ENCODE measurements at places on chromosomes 6 and 20.
A peak's percentile ranks its signal among the peaks of the same experiment; 100 is the strongest.

GRCh38 chr6:1504465-1504864 lies 105.2 kb upstream of the FOXC1 start:
- DNase-seq = no peak

DNA sequence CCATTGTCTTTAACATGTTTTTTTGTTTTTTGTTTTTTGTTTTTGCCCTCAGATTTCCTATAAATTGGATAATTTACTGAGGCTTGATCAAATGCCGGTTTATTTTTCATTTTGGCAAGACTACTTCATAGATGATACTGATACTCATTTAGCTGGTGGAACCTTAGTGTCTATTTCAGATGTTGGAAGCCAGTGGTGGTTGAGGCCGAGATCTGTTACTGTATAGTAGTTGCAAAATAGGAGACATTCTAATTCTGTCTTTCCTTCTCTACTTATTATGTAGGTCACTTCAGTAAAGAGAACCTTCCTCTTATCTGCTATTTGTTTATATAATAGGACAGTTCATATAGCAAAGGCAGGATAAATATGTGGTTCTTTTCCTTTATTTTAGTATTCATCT lies 63.4 kb downstream of the STXBP5 start:
- DNase-seq = no peak

- peak; percentile 94 for DNase-seq
Observed at GRCh38 chr6:3751730-3752530, 417 bp upstream of the PXDC1 start.

DNA sequence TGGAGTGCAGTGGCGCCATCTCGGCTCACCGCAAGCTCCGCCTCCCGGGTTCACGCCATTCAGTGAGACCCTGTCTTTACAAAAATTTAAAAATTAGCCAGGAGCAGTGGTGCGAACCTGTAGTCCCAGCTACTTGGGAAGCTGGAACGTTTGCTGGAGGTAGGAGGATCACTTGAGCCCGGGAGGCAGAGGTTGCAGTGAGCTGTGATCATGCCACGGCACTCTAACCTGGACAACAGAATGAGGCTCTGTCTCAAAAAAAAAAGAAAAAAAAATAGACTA lies 5.7 kb upstream of the PARD6B start:
- DNase-seq = no peak

DNA sequence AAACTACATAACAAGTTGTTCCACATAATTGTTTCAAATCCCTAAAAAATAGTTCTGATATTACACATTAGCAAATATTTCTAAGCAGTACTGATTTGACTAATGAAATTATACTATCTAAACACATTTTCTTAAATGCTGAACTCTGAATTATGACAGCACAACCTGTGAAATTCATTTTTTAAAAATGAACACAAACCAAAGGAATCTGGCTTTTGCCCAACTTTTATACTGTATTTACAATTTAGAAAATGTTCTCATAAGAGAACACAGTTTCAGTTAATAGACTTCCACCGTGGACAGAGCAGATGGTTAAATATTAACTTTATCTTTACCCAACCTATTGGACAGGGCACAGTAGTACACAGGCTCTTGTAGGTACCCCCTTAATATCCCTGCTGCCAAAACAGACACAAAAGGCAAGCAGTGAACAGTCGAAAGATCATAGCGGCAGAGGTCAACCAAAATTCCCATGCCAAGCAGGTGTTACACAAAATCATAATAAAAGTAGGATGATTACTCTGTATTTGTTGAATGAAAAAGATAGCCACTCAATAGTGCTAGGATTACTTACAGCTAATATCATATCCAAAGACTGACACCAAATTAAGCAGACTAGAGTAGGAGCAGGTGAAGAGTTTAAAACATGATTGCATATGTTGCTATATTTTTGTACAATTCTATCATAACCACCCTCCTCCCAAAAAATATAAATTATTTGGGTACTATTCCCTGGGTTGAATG lies 122.5 kb downstream of the RNGTT start:
- no peak for DNase-seq

GRCh38 chr6:150894191-150894744 lies 28.8 kb downstream of the MTHFD1L start:
- no peak for DNase-seq

- DNase-seq = no peak
Observed at GRCh38 chr6:57075092-57075491, 14.9 kb upstream of the ZNF451 start.

DNA sequence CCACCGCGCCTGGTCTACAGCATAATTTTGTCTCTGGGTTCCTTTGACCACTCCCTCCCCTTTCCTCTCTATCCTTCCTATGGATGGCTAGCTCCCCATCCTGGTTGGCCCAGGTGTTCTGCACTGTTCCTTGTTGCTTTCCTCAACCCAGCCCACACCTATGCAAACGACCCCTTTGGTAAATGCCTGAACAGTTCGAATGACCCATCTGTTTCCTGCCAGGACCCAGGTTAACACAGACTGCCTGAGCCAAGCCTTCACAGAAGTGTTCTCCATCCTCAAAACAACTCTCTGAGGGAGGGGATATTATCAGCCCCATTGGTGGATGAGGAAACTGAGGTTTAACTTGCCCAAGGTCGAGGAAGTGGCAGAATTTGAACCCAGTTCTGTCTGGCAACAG lies 44.8 kb upstream of the CCDC167 start:
- no peak for DNase-seq

- no peak for DNase-seq
Observed at GRCh38 chr20:22305381-22305780, 279.0 kb downstream of the FOXA2 start.

- no peak for DNase-seq
Observed at GRCh38 chr6:14873101-14873500, 372.8 kb upstream of the JARID2 start.

DNA sequence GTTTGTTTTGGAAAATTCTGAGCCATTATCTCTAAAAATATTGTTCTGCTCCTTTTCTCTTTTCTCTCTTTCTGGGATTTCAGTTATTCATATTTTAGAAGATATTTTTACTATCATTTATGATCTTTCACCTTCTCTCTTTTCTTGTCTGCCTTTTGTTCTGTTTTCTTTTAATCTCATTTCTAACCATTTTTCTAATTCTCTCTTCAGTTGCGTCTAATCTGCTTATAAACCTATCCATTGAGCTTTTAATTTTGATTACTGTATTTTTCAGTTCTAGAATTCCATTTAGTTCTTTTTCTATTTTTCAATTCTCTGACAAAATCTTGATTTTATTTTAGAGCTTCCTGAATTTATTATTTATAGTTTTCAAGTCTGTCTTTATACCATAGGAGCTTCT lies 42.2 kb upstream of the COL10A1 start:
- DNase-seq = no peak

- no peak for DNase-seq
Observed at GRCh38 chr6:26225848-26226578, 138.8 kb downstream of the HFE start.

- no peak for DNase-seq
Observed at GRCh38 chr20:17210983-17211382, 15.9 kb upstream of the PCSK2 start.

DNA sequence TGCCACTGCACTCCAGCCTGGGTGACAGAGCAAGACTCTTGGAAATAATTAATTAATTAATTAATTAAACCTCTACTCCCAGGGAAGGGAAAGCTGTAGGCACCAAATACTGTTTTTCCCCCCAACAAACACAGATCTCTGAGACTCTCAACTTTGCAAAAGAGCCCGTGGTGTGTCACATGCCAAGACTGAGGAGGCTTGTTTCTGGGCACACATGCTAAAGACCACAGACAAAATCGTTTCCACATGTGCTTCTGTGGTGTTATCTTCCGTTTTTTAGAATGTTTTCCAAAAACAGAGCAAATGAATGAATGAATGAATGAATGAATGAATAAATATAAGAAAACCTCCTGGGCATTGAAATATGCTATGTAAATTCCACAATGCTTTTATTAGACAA lies 55.6 kb upstream of the ATXN1 start:
- no peak for DNase-seq

DNA sequence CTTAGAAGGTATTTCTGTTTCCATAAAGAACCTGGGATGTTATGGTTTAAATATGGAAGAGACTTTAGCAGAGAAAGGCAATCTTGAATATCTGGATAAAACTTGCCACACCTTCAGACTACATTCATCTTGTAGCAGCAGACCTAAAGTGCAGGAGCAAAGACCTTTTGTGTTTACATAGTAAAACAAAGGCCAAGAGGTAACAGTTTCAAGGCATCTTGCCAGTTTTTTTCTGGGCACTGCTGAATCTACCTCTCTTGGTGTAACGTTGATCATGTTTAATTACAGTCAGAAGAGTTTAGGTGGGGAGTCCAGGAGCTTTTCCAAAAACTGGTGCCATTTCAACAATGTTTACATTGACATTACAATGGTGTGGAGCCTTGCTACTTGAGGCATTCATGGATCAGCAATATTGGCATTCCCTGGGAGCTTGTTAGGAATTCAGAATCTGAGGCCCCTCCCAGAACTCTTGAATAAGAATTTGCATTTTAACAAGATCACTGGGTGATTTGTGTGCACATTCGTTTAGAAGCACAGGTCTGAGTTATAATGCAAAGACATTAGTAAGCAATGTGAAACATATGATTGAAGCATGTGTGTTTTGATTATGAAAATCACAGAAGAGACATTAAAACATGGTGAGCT lies 94.5 kb downstream of the F13A1 start:
- no peak for DNase-seq

DNA sequence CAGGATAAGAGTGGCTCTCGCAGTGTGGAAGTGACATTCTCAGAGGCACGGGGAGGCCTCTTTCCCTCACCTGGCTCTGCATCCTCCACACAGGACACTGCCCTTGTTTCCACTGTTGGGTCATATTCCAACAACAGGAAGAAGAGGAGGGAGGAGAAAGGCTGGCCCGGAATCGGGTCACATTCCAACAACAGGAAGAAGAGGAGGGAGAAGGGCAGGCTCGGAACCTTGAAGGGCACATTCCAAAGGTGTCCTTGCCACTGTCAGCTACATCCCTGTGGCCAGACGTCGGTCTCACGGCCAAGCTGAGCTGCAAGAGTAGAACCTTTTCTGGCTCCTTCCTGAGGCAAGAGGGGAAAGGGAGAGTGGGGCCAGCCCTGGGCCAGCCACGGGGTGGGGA lies 25.4 kb downstream of the CHRNA4 start:
- no peak for DNase-seq

GRCh38 chr6:44404022-44404714 lies 16.7 kb downstream of the CDC5L start:
- DNase-seq = no peak

DNA sequence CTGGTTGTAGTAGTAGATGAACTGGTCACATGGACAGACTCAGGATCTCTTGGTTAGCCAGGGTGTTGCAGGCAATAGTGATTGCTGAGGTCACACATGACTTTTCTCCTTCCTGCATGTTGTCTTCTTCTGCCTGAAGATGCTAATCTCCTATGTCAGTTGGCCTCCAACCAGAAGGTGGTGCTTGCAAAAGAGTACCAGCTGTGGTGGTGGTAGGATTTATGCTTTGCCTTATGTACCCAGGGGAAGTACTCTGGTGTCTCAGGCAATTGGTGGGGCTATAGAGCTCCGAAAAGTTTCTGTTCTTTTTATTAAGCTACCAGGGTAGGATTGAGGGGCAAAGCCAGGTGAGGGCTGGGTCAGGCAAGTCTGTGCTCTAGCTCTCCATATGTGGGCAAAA lies 98.5 kb downstream of the CARMIL1 start:
- no peak for DNase-seq

GRCh38 chr6:154768280-154768679 lies 35.1 kb downstream of the SCAF8 start:
- no peak for DNase-seq

- no peak for DNase-seq
Observed at GRCh38 chr6:130076512-130076911, 58.1 kb downstream of the L3MBTL3 start.

DNA sequence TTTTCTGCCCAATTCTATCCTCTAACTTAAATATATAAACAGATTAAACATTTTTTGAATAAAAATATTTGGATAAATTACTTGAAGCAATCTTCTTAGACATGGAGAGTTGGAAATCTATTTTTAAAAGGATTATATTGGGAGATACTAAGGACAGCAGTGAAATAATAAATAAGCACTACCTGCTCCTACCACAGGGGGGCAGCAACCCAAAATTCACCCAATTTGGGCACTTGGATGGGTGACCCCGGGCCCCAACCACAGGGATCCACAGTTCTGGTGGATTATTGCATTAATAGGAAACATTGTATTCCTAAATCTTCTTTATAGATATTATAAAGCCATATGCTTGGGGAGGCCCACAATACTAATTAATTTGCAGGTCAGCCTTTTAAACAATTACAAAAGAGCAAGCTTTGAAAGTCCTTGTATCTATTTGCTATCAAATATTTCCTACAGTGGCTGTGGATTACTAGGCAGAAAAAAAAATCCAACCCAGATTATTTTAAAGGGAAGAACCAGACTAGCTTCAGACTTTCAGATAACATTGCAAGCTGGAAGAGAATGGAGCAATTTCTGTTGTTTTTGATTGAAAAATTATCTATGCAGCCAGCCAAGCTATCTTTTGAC lies 66.4 kb upstream of the PDE10A start:
- DNase-seq = no peak

DNA sequence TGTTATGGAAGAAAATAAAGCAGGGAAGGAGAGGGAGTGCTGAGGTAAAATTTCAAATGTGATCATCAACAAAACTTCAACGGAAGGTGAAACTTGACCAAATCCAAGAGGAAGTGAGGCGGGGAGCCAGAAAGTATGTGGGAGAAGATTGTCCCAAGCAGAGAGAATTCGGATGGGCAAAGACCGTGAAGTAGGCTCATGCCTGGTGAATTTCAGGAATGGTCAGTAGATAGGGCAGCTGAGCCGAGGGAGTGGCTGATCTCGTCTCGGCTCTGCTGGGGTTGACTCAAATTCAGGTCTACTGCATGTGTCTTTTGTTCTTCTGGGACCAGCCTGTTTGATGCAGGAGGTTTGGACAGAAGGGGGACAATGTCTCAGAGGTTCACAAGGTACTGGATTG lies 7.0 kb upstream of the CSNK2A1 start:
- no peak for DNase-seq

DNA sequence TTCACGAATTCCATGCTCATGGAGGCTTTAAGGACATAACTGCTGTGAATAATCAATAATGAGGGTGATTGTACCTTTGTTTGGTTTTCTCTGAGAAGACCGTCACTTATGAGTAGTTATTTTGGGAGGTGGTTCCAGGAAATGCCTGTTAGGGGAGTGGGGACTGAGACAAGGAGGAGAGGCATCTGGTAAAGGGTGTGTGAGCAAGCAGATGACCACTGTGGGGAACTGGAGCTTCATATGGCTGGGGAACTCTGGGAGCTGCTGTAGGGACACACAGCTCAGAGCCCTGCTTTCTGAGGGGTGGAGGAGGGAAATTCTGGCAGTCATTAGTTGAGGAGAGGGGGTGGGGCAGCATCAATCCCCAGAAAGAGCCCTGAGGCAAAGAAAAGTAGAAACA lies 71.3 kb upstream of the TINAG start:
- no peak for DNase-seq

All from left forelimb (tissue), 1 donor.